HuH-7.5 (cell line): ENCODE measurements at places on chromosomes 6 and 20.

DNA sequence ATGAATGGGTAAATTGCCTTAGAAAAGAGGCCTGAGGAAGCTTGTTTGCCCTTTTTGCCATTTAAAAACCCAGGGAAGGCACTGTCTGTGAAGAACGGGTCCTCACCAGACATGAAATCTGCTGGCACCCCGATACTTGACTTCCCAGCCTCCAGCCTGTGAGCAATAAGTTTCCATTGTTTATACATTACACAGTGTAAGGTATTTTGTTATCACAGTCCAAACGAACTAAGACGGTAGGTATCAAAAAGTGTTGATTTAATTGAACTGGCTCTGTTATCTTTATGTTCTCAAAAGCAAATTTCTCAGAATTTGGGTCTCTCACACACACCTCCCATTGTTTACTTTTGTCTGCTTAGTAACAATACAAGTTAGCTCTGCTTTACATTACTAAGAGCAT lies 181.1 kb upstream of the MARCKS start:
- DNase-seq = no peak

- no peak for DNase-seq
Observed at GRCh38 chr20:48478370-48478769, 349.4 kb downstream of the PREX1 start.

GRCh38 chr6:78308025-78308424 lies 559.3 kb upstream of the IRAK1BP1 start:
- DNase-seq = no peak

GRCh38 chr6:78513856-78514255 lies 353.5 kb upstream of the IRAK1BP1 start:
- no peak for DNase-seq
